ENCODE measurements at places on chromosomes 5 and 9.

DNA sequence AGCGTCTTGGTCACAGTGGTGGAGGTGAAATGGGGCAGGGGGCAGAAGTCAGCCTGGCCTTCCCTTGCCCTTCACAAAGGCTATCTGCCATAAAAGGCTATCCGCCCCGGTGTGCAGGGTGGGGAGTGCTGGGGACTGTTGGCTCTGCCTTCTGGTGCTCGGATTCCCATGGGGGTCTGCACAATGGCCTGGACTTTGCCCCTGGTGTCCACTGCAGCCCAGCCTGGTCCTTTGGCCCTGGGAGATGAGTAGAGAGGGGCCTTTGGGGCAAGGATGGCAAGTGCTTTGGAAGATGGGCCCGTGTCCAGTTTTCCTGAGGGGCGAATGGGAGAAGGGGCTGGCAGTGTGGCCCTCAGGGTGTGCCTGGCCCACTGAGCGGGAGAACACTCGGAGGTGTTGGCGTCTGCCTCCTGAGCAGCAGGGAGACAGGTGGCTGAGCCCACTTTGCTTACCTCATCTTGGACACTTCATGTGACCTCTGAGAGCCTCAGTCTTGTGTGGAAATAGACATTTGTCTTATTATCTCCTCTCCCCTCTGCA is 69.9 kb downstream of the HSPA4 start:
- DNase-seq = no peak

DNA sequence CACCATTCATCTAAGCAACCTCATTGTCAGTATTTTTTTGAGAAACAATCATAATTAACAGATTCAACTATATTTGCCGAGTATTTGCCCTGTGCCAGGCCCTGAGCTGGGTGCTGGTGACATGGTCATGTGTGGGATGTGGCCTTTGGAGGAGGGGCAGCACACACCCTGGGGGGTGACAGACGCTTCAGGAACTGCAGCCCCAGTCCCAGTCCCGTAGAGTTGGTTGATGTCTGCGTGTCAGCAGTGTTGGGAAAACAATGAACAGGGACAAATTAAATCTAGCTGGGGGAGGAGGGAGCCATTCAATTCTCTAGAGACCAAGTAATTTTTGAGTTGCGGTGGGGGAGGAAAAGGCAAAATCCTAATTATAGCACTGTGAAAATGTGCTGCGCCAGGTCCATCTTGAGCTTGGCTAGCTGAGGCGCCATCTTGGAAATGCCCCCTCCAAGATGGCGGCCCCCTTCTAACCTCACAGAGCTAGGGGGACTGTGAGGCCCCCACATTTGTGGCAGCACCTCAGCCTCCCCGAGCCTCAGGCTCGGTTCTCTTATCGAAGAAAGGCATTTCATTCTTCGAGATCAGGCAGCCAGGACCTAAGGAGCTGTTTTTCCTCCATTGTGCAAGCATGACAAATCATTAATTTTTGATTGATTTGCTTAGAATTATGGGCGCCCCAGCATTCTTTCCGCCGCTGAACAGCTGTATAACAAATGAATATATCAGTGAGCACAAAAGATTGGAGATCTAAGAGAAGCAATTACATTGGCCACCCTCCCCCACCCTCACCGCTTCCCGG is 87.8 kb downstream of the ZNF618 start:
- DNase-seq = no peak

GRCh38 chr5:176650354-176650884 is 3.1 kb downstream of the TSPAN17 start:
- no peak for DNase-seq

GRCh38 chr5:34016750-34017149 is 8.9 kb upstream of the AMACR start:
- no peak for DNase-seq

- DNase-seq = no peak
Observed at GRCh38 chr5:122119205-122119604, 10.1 kb upstream of the ZNF474 start.
